ENCODE measurements at places on chromosomes 5 and 9.

DNA sequence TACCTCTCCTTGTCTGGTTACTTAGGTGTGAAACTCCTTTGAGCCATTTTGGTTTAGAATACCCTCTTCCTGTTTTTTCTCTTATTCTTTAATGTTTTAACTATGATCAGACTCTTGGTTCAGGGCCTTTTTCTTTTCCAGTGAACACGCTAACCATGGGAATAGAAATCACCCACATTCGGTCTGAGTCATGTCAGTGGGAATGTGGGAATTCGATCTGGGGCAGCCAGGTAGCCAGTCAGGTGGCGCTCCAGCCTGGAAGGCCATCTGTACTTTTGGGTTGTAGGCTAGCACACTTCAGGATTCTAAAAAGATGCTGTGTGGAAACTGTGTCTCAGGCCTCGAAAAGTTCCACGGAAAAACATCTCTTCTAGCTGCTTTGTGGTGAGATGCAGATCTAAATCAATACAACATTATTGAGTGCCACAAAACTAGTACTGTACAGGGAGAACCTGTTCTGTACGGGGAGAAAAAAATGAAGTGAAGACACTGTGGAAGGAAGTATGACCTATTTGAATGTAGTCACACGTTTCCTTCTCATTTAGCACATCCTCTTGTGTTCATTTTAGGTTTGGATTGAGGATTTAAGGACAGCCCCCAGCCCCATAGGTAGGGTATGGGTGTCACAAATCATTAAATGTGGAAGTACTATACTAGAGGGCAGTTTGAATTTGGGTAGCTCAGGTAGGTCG is 36.4 kb downstream of the SNX30 start:
- DNase-seq: no peak

GRCh38 chr5:8845296-8845695 is 700.6 kb downstream of the SEMA5A start:
- DNase-seq: no peak

GRCh38 chr5:141780952-141781781 is 97.0 kb downstream of the PCDH1 start:
- DNase-seq: no peak

GRCh38 chr9:114108016-114108833 is 9.1 kb upstream of the KIF12 start:
- DNase-seq: no peak

- DNase-seq: no peak
Measured at GRCh38 chr9:91734371-91734981, 215.6 kb downstream of the ROR2 start.

Measured in stimulated activated CD4-positive, alpha-beta T cell treated with anti-CD3 and anti-CD28 coated beads, Interleukin-1b, Interleukin-23, amount 100 ng/mL, for 1 hour (primary cell).